A549 treated with Mapracorat at 1 μM for 4 hours (cell line): ENCODE measurements at places on chromosomes 16 and 17. TPM values are rescaled to one million over a fixed set of nuclear protein-coding genes. Genes with fewer than 3 reads are reported as not detected.

Gene KRT15
- 2.9 to 4.6 TPM (median 3.5 TPM) in 5 replicates for total RNA-seq

Gene GUCY2D
- 0.05 to 0.39 TPM (median 0.36 TPM) in 4 of 5 replicates, not detected in the other for total RNA-seq

Gene RASD1
- total RNA-seq = 1.4 to 1.7 TPM (median 1.5 TPM) in 5 replicates

Gene PRSS27
- 1.2 to 1.9 TPM (median 1.3 TPM) in 5 replicates for total RNA-seq

Gene ABCC12
- total RNA-seq = 0.04 to 0.22 TPM (median 0.05 TPM) in 4 of 5 replicates, not detected in the other

Gene ACSM5
- total RNA-seq = 0.18 TPM in 1 of 5 replicates, not detected in the others

Gene SOST
- not detected in 5 replicates for total RNA-seq

Gene NTN3
- total RNA-seq = 0.13 TPM in 1 of 5 replicates, not detected in the others

Gene STX1B
- total RNA-seq = 1.4 to 2.2 TPM (median 1.8 TPM) in 5 replicates

Gene SLC5A11
- 0.24 to 0.51 TPM (median 0.39 TPM) in 5 replicates for total RNA-seq

Gene SARM1
- 5.1 to 7.1 TPM (median 5.6 TPM) in 5 replicates for total RNA-seq
